Fibroblast of skin of left quadriceps (primary cell): ENCODE measurements at places on chromosomes 11 and 22.

DNA sequence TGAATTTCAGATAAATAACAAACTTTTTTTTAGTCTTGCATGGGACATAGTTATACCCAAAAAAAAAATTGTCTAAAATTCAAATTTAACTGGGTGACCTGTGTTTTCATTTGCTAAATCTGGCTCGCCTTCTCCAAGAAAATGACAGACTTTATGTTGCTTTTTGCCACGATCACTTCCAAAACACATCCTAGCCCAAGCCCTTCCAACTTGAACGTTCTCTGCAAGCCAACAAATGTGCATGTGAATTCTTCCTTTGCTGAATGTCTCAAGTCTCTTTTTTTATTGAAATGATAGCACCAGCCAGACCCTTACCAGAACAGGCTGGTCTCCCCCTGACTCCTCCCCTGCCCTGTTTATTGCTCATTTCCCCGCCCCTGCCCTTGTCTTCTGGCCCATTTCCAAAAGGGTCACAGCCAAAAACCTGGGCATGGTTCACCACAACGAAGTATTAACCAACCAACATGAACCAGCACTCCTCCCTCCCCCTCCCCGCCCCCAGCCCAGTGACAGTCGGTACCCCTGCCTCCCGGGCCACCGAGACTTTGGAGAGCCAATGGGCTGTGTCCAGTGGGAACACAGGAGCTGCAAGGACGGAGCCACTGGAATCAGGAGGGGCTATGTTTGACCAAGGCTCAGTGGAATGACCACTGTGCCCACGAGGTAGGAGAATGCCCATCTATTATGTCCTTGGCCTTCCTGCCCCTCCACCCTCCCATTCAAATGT lies 63.2 kb downstream of the BTG4 start:
- DNase-seq: no peak

DNA sequence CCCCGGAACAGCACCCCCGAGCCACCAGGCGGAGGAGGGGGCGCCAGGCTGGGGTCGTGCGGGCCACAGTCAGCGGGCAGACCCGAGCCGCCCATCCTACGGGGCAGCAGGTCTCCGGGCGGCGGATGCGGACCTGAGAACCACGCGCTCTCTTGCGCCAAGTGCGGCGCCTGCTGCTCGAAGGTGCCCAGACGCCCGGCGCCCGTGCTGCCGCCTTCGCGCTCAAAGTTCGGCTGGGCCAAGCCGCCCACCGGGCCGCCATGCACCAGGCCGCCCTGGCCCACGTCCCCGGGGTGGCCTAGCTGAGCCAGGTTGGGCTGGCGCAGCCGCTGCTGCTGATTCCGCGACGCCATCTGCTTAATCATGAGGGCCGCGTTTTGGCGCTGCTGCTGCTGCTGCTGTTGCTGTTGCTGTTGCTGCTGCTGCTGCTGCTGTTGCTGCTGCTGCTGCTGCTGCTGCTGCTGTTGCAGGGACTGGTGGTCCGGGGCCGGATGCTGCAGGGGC lies 3.0 kb downstream of the MN1 start:
- no peak for DNase-seq

DNA sequence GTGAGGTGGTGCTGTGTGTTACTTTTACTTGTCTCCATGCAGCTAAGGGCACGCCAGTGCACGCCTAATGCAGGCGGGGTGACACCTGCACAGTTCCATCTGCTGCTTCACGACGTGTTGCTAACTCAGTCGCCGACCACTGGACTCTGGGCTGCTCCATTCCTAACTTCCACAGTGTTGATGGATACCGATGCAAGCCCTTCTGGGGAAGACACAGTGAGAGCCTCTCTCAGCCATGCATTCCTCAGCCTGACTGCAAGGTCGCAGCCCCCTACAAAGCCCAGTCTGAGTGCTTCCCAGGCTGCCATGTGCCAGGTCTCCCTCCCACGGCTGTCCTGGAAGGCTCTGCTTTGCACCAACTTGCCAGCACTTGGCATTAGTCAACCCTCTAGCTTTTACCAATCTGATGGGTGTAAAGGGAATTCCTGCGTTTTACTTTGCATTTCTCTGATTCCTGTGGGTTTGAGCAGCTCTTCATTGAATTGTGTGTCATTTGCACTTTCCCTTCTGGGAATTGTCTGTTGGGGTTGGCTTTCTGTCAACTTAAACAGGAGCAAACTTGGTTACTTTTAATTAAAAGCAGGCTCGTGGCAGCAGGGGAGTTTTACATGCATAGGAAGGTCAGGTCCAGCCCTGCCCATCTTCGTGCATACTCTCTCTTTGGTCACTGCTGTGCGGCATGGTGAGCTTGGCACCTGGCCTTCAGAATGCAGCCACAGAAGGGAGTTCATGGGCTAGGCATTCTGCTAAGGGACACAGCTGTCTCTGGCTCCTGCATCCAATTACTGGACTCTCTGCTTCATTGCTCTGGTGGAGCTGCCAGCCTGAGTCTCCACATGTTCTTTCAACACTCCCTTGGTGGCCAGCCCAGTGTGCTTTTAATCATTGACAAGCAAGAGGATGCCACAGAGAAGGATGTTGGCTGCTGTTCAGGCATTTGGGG lies 34.6 kb upstream of the SHANK2 start:
- peak; percentile 94 for DNase-seq

GRCh38 chr22:20865875-20866445 lies 7.2 kb downstream of the SNAP29 start:
- no peak for DNase-seq

DNA sequence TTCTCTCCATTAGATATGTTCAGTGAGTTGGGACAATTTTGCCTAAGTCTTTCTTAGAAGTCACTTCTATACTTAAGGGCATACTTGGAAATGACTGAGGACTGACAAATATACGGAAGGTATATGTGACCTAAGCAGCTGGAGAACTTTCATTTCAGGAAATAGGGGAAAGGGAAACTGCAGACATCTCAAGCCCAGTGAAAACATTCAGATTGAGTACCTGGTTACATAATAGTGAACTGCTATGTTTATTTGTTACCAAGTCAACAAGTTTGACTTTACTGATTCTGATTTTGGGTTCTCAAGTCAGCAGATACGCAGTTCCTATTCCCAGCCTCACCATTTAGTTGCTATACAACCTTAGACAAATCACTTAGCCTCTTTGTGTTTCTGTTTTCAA lies 1173.9 kb downstream of the LRRC4C start:
- no peak for DNase-seq

DNA sequence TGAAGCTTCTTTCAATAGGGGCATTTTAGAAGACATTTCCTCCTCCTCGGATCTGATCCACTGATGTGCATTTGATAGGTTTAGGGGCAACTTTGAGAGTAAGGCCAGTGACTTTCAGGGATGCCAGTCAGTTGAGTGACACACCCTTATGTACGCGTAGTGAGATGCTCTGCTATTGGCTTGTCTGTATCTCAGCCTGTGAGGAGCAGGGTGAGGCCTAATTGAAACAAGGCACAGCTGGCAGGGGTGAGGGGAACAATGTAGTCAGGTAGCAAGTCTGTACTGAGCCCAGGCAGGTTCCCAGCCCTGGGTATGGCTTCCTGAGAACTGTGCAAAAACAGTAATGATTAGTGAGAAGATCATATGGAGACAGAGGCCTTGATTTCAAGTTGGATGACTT lies 61.5 kb downstream of the STIM1 start:
- no peak for DNase-seq

DNA sequence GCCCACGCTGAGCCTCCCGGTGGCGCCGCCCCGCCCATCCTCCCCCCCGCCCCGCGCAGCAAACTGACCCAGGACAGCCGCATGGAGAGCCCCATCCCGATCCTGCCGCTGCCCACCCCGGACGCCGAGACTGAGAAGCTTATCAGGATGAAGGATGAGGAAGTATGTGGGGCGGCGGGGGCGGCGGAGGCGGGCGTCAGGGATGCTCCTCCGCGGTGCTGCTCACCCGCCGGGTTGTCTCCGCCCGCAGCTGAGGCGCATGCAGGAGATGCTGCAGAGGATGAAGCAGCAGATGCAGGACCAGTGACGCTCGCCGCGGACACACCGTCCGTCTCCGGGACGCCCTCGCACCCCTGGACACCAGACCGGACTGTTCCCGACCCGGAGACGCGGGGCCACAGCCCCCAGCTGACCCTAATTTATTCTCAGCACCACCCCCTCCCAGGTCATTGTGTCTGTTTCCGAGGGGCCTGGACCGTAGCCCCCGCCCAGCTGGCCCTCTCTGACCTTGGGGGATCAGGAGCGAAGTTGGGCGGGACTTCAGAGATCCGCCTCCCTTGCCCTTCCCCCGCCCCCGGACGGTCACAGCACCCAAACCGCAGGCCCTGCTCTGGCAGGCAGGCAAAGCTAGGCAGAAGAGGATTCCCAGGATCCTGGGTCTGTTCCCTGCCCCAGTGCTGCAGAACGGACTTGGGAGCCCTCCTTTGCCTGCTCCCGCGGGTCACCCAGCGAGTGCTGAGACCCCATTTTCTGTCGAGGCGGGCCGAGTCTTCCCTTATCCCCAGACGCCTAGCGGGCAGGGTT lies 959 bp upstream of the GP1BB start:
- DNase-seq: no peak

- no peak for DNase-seq
These were observed 73.7 kb downstream of the MN1 start for GRCh38 chr22:27727673-27728451.

DNA sequence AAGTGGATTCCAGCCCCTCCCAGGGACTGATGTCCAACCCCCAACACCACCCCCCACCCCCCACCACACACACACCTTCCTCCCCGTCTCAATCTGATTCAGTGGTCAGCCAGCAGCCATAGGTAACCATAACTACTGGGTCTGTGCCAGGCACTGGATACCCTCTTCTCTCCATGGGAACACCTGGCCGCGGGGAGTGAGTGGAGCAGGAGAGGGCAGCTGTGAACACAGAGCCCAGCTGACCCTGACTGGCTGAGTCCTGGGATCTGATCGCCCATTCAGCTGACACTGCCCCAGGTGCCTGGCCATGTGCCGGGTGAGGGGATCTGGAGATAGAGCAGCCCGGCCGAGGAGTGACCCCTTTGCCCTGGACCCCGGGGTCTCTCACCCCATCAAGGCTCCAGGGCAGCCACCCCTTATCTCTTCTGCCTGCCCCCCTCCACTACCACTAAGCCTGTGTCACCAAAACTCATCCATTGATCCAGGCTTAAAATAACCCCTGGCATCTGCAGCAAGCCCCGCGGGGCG lies 2.6 kb upstream of the SHISA8 start:
- no peak for DNase-seq

- DNase-seq: no peak
These were observed 30.6 kb upstream of the PDE2A start for GRCh38 chr11:72704783-72705265.

GRCh38 chr11:114348200-114349191 lies 51.8 kb downstream of the C11orf71 start:
- peak; percentile 64 for DNase-seq

DNA sequence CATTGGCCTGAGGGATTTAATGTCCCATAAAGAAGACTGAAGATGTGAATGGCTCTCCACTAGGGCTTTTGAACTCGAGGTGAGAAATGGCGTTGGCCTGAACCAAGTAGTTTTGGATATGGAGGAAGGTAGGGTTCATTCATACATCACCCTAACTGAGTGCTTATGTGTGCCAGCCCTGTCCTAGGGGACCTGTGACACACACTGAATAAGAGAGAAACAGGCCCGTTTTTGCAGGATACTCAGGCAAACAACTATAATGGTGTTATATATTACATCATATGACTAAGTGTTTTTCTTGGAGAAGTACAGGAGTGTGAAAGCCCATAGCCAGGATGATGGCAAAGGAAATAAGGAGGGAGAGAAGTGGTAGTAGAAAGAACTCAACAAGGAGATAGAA lies 368.1 kb downstream of the TMEM135 start:
- DNase-seq: no peak

DNA sequence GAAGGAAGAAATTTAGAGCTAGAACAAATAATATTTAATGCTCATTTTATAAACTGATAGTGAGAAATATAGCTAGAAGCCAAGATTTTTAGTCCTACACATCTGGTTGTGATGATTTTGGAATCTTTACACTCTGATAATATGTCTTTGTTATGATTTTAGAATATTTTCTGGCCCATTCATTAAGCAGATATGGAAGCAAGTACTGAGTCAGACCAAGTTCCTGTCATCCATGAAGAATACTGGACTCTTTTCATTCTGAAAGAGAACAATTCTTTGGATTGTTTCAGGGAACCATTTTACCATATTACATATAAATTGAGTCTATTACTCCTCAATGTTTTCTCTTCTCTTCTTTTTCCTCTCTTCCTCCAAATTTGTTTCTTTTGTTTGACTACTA lies 227.4 kb downstream of the TMEM135 start:
- peak; percentile 27 for DNase-seq

GRCh38 chr11:60315871-60316270 lies 11.2 kb upstream of the MS4A6E start:
- no peak for DNase-seq

DNA sequence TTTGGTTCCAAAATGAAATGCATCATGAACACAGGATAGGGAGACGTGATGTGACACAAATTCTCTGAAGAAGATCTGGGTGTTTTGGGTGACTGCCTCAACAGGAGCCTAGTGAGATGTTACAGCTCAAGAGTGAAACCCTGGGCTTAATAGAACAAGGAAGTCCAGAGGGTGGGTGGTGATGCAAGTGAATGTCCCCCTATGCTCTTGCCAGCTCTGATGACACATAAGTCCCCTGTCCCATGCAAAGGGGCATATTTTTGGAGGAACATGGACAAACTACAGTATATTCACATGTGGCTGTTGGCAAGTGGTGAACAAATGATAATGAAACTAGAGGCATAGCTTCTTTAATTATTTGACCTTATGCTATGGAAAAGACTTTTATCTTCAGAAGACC lies 9.2 kb downstream of the CRTAM start:
- no peak for DNase-seq

- no peak for DNase-seq
These were observed 41.7 kb upstream of the PLET1 start for GRCh38 chr11:112302226-112302868.

GRCh38 chr11:38791346-38791961 lies 2193.4 kb upstream of the RAG2 start:
- DNase-seq: peak; percentile 40

DNA sequence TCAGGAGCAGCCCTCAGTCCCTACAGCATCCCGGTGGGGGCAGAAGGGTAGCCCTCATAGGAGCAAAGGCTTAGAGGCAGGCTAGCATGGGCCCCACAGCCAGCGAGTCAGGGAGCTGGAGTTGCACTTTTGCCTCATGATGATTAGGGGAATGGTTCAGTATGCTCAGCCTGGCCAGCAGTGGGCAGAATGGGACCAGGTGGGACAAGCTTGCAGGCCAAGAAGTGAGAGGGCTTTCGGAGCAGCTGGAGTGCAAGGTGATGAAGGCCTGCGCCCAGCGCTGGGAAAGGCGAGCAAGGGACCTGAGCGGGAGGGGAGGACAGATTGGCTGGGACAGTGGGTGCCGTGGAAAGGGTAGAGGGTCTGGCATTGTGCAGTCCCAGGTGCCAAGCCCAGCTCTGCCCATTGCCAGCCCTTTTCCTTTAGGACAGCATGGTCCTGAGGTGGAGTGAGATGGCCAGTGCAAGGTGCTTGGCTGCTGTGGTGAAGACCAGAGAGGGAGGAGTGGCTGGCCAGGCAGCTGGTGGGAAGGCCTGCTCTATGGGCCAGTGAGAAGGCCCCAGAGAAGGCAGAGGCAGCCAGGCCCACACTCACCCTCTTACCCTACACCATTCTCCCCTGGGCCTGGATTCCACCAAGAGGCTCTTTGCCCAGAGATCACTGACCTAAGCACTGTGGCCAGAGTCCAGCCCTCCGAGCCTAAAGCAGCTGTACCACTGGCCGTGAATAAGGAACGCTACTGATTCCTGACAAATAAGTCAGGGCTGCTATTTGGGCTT lies 47.9 kb upstream of the SUSD2 start:
- no peak for DNase-seq
